ENCODE measurements at places on chromosomes 12 and 14.

- no peak for DNase-seq
- H3K4me3 ChIP-seq, result no peak overlapping the region
- peaks cover 29% of the 10 kb centered on the region for H3K4me1 ChIP-seq
- H3K27ac ChIP-seq, result no peak overlapping the region
- no peaks in the 10 kb centered on the region for H3K36me3 ChIP-seq
- H3K27me3 ChIP-seq, result peaks cover 4% of the 10 kb centered on the region
Measured at GRCh38 chr14:55356913-55357312, 54.7 kb downstream of the ATG14 start.

DNA sequence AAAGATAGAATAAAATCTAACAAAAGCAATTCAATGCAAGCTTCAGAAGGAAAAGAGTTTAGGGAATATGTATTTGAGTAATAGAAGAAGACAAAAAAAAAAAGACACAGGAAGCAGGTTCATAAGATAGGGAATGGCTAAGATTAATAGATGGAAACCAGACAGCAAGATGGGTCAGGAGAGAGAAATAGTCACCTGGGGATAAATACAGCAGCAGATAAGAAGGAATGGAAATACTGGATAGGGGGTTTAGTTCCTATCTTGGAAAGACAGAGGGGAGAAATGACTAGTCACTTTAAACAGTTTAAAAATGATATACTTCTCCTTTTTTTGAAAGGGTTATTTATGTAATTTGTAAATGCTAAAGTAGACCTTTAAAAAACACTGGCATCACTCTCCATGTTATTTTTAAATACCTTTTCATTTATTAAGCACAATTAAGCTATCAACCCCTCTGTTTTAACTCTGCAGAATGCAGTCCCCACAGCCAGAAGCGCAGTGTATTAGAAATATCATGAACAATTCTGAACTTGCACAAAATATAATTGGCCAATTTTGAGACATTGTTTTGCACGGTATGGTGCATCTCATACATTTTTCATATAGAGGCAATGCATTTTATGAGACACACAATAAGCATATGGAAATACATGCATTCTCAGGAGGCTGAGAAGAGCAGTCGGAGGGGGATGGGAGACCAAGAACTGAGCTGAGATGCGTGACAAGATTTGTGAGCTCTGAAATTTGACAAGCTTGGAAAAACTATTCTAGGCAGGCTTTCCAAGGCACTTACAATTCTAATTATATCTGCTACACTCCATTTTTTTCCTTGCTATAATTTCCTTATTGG, 303.4 kb upstream of the PRICKLE1 start:
- no peak overlapping the region for H3K4me3 ChIP-seq
- no peaks in the 10 kb centered on the region for H3K36me3 ChIP-seq
- H3K27me3 ChIP-seq, result peaks cover 2% of the 10 kb centered on the region
- no peak overlapping the region for H3K27ac ChIP-seq
- H3K4me1 ChIP-seq, result no peaks in the 10 kb centered on the region

DNA sequence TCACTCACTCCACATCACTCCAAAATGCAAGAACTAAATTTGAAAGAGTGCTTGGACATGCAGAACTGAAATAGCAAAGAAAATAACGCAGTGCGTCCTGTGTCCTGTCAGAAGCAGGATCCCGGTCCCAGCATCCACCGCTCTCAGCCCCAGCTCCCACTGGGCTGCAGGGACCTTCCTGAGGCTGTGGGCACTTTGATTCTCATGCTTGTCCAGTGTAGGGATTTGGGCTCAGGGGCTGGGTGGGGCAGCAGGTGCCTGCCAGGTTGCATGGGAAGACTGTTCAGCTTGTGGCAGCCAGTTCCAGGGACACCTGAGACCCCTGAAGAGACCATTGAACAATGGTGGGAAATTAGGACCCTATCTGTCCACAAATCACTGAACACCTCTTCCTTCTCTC, 140.0 kb upstream of the FKBP4 start:
- peak overlapping the region; percentile 36 for H3K27ac ChIP-seq
- peaks cover under 1% of the 10 kb centered on the region for H3K27me3 ChIP-seq
- no peaks in the 10 kb centered on the region for H3K4me1 ChIP-seq
- H3K4me3 ChIP-seq, result no peak overlapping the region
- H3K36me3 ChIP-seq, result no peaks in the 10 kb centered on the region

DNA sequence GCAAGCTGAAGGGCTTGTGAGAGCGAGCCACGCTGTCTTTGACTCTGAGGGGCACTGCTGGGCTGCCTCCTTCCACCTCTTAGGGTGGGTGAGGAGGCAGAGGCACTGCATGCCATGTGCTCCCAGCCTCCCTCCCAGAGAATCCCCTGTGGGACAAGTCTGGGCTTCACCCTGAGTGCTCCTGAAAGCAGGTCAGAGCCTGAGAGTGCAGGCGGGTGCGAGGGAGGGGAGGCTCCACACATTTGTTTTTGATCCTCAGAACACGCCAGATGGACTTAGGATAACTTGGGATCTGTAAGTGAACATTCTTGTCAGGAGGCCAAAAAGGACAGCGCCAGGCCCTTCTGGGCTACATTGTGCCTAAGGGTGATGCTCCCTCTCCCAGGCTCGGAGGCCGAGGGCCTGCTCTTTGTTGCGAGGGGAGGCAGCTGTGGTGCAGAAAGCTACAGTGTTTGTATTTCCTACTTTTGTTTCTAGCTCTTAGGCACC, 155.4 kb downstream of the TMX1 start:
- no peaks in the 10 kb centered on the region for H3K36me3 ChIP-seq
- H3K4me3 ChIP-seq, result no peak overlapping the region
- DNase-seq, result no peak

DNA sequence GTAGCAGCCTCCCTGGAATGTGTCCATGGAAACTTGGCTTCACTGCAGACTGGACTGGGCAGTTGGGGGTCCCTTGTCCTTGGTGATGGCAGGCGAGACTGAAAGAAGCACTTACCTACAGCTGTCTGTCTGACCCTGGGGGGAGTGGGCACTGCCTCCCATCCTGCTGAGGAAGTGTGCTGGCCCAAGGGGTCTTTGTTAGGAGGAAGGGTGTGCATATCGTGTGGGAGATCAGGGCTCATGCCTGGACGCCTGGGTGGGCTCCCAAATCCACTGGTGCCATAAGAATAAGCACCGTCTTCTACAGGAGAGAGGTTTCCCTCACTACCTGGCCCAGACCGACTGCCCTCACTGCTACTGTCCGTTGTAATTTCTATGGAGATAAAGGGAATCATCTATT, 81.4 kb downstream of the PIWIL1 start:
- no peaks in the 10 kb centered on the region for H3K36me3 ChIP-seq
- H3K27ac ChIP-seq, result no peak overlapping the region
- peaks cover 2% of the 10 kb centered on the region for H3K27me3 ChIP-seq
- H3K4me3 ChIP-seq, result no peak overlapping the region
- no peaks in the 10 kb centered on the region for H3K4me1 ChIP-seq

DNA sequence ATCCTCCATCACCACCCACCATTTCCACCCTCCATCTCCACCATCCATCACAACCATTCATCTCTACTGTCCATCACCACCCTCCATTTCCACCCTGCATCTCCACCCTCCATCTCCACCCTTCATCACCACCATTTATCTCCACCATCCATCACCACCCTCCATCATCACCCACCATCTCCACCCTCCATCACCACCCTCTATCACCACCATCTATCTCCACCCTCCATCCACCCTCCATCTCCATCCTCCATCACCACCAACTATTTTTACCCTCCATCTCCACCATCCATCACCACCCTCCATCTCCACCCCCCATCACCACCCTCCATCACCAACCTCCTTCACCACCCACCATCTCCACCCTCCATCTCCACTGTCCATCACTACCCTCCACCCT, 4.7 kb upstream of the CEP170B start:
- DNase-seq, result no peak
- H3K36me3 ChIP-seq, result no peaks in the 10 kb centered on the region
- no peak overlapping the region for H3K27ac ChIP-seq
- H3K27me3 ChIP-seq, result peaks cover 3% of the 10 kb centered on the region

DNA sequence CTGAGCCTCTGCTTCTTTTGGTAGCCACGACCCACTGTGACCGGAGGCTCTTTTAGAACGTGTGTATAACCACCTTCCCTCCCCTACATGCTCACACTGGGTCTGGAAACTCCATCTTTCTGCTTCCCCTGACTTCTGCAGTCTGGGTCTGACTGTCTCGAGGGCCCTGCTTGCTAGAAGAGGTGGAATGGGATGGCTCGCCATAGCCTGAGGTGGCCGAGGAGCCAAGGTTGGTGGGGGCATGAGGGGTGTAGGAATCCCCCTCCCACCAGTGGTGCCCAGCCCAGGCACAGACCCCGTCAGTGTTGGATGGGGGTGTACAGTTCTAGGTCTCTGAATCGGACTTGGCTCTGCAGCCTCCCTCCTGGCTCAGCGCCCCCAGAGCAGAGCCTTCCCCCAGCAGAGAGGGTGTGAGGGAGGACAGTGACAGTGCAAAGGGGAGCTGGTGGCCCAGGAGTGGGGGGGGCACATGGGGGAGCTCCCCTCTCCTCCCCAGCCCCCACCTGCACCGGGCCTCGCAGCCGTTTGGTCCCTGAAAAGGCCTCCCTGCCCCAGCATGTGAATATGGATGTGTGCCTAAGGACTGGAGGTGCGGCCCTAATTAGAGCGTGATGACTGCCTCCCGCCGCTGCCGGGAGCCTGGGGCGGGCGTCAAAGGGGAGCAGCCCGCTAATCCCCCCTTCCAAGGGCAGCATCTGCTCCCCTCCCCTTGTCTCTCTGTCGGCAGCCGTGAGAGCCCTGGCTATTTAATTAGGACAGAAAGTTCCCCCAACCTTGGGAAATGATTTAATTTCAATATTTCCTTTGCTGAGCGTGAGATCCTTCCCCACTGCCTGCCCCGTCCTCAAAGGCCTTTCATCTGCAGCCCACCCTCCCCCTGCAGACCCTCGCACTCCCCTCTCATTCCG, 196.2 kb upstream of the C14orf180 start:
- no peak for DNase-seq
- no peak overlapping the region for H3K4me3 ChIP-seq
- no peak overlapping the region for H3K27ac ChIP-seq
- H3K27me3 ChIP-seq, result peaks cover 3% of the 10 kb centered on the region
